H9 (cell line): ENCODE measurements at places on chromosomes 6 and 20.

- H3K4me3 ChIP-seq: no peak overlapping the region
- no peaks in the 10 kb centered on the region for H3K36me3 ChIP-seq
- H3K4me1 ChIP-seq: no peaks in the 10 kb centered on the region
- DNase-seq: no peak
These were observed 141.5 kb downstream of the GMDS start for GRCh38 chr6:2103765-2104523.

DNA sequence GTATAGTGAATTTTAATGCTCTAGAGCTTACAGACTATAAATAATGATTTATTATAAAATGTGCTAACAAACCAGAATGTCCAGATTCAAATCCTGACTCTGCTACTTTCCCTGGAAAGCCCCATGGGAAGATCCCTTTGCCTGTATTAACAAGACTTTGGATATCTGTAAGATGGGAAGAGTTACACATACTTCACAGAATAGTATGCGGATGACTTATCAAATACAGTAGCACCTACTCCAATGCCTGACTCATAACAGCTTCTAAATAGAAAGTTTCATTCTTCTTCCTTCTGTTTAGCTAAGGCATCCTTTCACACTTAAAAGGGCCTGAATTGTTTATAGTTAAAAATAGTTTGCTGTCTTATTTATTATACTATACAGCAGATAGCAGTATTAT lies 166.3 kb downstream of the KCNQ5 start:
- no peaks in the 10 kb centered on the region; the same call in 1 of the 2 replicates for H3K4me1 ChIP-seq
- no peaks in the 10 kb centered on the region for H3K36me3 ChIP-seq
- no peak overlapping the region for H3K4me3 ChIP-seq

DNA sequence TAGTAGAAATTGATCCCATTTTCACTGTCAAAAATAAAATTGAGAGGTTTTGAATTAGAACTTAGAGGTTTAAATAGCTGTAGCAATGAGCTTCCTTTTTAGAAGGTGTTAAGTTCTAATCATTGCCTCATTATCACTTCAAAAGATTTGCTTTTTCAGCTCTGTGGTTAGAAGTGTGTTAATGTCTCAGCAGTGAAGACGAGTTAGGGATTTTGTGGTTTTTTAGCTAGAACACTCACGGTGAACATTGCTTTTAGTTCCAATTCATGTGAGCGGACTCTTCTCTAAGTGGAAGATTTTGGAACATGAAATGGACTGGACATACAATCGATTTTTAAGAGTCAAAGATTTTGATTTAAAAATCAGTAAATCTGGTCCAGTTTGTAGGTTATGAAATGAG lies 12.7 kb upstream of the IFNGR1 start:
- no peaks in the 10 kb centered on the region; the same call in 1 of the 2 replicates for H3K27me3 ChIP-seq
- no peak overlapping the region for H3K27ac ChIP-seq
- DNase-seq: no peak
- no peaks in the 10 kb centered on the region; the same call in 1 of the 2 replicates for H3K4me1 ChIP-seq
- peaks cover 2% of the 10 kb centered on the region; the same call in 2 of the 3 replicates for H3K36me3 ChIP-seq
- H3K4me3 ChIP-seq: no peak overlapping the region

DNA sequence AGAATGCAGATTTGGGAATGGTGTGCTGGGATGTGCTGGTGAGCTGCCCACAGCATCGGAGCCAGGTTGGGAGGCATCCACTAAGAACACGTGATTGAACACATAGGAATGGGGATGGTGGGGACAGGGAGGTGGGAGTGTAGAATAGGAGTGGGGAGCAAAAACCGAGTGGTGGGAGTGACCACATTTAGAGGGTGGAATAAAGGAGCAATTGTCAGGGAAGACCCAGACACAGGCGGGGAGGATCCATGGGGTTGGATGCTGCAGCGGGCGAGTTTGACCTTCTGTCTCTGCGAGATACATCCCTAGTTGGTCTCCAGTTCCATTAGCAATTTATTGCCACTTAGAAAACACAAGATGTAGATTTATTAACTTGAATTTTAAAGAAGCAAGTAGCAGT lies 4.7 kb downstream of the NAA20 start:
- no peak overlapping the region for H3K27ac ChIP-seq
- H3K27me3 ChIP-seq: no peaks in the 10 kb centered on the region
- peaks cover 2% of the 10 kb centered on the region; the same call in 1 of the 2 replicates for H3K4me1 ChIP-seq
- H3K36me3 ChIP-seq: no peaks in the 10 kb centered on the region; the same call in 1 of the 3 replicates

DNA sequence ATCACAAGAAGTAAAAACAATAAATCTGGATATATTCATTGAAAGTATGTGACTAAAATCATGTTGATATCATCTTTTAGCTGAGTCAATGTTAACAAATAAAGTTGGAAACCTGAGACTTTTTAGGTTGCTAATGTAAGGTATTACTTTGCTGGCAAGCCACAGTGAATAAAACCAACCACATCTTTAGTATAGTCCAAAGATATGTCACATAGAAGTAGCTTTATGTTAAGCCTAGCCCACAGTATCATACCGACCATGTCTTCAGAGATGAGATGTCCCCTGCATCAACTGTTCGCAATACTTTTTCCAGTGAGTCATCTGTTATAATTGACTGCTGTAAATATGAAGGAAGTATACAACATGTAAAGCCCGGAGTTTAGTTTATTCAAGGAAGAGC lies 107.6 kb upstream of the MCHR2 start:
- H3K36me3 ChIP-seq: no peaks in the 10 kb centered on the region
- no peak for DNase-seq
- H3K4me3 ChIP-seq: no peak overlapping the region
- no peaks in the 10 kb centered on the region for H3K4me1 ChIP-seq
- no peaks in the 10 kb centered on the region for H3K27me3 ChIP-seq
- H3K27ac ChIP-seq: no peak overlapping the region

DNA sequence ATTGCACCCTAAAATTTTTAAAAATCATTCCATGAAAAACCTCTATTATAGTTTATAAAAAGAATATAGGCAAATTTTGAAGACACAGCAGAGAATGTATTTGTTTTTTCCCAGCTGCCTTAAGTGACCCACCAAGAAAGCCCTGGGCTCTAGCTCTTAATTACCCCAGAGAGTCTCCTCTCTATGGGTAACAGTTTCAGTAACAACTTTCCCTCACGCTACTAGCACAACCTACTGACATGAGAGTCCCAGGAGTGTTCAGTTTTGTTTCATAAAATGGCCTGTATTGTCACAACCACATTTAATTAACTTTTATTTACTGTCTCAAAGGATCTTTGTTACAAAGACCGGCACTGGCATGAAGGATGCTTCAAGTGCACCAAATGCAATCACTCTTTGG lies 41.5 kb downstream of the FHL5 start:
- no peak overlapping the region for H3K27ac ChIP-seq
- no peak for DNase-seq
- H3K27me3 ChIP-seq: no peaks in the 10 kb centered on the region
- no peak overlapping the region for H3K4me3 ChIP-seq

GRCh38 chr6:14732226-14732843 lies 513.5 kb upstream of the JARID2 start:
- no peak overlapping the region for H3K4me3 ChIP-seq
- H3K4me1 ChIP-seq: peaks cover 17% of the 10 kb centered on the region
- H3K27ac ChIP-seq: no peak overlapping the region
- peaks cover 3% of the 10 kb centered on the region; the same call in 2 of the 3 replicates for H3K36me3 ChIP-seq
- DNase-seq: no peak
- no peaks in the 10 kb centered on the region for H3K27me3 ChIP-seq

DNA sequence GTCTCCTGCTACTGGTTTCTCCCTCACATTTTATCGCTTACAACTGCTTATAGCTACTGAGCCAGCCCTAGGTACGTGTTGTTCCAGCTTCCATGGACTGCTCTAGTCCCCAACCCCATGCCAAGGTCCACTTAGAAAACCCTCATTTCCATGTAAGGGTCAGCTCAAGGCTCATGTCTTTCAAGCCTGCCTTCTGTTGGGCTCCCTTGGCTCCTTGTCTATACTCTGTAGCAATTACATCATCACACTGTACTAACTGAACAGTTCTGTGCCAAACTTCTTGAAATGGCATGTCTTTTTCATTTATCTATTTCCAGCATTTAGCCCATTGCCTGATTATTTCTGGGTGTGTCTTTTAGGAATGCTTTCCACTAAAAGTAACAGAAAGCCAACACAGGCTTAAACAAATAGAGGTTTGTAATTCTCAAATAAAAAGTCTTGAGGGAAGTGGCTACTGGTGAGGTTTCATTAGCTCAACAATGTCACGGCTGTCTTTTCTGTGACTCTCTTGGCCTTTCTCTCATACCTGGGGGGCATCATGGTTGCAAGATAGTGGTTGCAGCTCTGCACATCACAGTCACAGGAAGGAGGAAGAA lies 317.6 kb downstream of the TPBG start:
- H3K27ac ChIP-seq: no peak overlapping the region
- no peaks in the 10 kb centered on the region; the same call in 2 of the 3 replicates for H3K36me3 ChIP-seq
- H3K4me1 ChIP-seq: no peaks in the 10 kb centered on the region
- no peak for DNase-seq
- no peaks in the 10 kb centered on the region for H3K27me3 ChIP-seq
- no peak overlapping the region for H3K4me3 ChIP-seq
